ENCODE measurements at places on chromosomes 1 and 21.
A peak's percentile ranks its signal among the peaks of the same experiment; 100 is the strongest.

DNA sequence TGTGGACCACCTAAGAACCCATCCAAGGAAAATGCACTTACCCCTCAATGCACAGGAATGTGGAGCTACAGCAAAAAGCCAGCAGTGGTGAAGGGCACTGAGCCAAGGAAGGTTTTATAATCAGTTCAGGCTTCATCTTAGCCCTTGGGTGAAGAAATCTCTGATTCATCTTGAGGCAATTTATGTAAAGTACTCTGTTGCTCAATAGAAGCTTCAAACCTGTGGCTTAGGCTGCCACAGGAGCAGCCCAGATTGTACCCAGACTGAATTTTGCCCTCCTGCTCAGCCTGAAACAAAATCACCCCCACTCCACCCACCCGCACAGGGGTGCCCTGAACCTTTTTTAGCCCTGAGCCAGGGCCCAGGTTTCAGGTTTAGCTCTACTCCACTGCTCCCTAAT lies at the start of gene S100A12:
Gene S100A12, minus strand, starts transcription at position 111 of the 400 bp plus-strand sequence. CDS start 1,029 bp downstream, outside the sequence.
- peak; percentile 90 for DNase-seq

DNA sequence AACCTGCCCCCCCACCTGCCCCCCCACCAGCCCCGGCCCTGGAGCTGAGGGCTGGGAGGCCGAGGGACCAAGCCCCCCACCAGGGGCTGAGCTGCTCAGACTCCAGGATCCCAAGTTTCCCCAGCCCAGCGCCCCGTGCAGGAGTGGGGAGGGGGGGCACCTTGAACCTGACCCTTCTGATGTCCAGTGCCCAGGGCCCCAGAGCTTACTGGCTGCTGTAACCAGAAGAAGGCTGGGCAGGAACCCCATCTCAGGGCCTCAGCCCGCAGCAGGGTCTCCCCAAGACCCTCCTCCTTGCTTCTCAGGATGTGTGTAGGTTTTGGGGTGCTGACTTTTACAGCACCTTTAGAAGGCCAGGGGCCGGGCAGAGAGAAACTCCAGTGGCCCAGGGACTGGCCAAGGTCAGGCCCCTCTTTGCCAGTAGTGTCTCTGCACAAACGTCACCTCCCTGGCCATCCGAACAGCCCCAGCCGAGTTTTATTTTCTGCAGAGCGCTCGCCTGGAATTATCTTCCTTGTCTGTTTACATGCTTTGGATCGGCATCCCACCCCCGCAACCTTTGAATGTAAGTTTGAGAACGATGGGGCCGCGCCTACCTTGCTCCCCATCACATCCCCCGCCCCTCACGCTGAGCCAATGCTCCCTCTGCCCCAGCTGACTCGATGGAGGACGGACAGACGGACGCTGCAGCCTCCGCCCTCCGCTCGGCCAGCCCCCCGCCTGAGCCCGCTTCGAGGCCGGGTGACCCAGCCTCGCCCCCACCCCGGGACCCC lies 70.1 kb upstream of the CASZ1 start:
- DNase-seq, result peak; percentile 42

DNA sequence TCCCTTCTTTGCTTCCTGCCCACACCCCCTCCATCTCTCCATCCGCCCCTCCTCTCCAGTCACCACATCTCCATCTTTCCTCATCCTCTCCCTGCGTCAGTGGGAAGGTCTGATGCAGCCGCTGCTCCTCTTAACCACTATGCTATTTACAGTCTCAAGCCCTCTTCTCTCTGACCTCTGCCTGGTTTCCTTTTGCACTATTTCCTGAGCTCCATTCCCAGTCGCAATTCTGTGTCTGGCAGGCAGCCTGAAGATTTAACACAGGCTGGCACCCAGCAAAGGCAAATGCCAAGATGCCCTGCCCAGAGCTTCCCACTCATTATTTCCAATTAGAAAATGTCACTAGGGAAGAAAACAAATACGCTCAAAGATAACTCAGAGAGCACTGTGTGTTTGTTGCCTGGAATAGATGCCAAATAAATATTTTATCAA lies 89.6 kb upstream of the LPGAT1 start:
- no peak for DNase-seq

DNA sequence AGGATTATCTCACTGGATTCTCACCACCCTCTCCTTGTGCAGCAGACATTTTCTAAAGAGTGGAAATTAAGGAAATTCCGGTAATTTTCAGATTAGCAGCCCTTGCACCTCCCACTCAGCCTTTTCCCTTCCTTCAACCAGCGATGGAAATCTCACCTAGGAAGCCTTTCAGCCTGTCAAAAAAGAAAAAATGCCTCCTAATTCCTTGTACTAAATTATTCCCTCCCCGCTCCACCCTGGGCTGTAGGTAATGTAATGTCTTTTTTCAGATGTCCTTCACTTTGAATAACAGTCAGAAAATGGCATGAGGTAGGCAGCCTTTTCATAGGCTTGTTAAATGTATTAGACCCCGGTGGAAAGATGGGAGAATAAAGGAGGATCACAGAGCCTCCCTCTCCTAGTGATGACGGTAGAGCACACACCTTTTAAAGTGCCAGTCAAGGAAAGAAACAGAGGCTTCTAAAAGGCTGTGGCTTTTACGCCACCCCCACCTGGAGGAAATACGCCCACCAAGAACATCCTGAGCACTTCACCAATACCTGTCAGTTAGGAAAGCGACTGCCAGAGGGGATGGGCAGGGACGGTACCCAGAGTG lies 62.8 kb upstream of the NEK2 start:
- DNase-seq, result no peak

GRCh38 chr1:17361687-17362086 lies 10.3 kb upstream of the PADI6 start:
- no peak for DNase-seq

DNA sequence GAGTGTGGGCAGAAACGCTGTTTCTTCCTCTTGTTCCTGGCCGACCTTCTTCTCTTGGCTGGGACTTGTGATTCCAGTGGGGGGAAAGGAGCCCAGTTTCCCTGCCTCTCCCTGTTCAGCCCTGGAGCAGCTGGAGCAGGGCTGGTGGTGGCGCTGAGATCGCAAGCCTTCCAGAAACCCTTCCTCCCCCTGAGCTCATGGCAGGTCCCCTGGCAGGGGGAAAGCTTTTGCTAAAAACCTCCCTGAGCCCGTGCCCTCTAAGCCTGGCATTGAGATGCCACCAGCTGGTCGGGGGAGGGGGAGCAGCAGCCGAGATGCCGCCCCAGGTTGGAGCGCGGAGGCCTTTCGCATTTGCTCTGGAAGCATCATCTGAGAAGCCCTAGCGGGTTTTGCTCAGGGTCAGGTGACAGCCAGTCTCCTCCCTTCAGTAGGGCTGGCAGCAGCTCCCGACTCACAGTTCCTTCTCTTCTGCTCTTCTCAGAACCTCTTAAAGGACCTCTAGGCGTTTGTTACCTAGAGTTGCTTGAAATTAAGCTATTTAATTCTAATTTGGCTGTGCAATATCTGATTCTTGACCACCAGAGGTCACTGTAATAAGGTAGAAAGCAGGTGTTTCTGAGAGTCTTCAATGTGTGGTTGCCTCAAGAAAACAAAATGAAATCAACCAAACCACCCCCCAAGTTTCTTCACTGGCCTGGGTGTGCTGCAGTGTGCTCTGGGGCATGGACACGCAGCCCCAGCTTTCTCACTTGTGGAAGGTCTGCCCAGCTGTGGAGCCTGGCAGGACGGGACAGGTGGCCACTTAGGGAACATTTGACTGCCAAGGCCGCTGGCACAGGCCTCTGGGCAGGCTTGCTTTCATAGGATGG lies 257.3 kb downstream of the CAMTA1 start:
- peak; percentile 55 for DNase-seq

- peak; percentile 19 for DNase-seq
Observed at GRCh38 chr1:165882168-165882837, 54.9 kb downstream of the UCK2 start.

DNA sequence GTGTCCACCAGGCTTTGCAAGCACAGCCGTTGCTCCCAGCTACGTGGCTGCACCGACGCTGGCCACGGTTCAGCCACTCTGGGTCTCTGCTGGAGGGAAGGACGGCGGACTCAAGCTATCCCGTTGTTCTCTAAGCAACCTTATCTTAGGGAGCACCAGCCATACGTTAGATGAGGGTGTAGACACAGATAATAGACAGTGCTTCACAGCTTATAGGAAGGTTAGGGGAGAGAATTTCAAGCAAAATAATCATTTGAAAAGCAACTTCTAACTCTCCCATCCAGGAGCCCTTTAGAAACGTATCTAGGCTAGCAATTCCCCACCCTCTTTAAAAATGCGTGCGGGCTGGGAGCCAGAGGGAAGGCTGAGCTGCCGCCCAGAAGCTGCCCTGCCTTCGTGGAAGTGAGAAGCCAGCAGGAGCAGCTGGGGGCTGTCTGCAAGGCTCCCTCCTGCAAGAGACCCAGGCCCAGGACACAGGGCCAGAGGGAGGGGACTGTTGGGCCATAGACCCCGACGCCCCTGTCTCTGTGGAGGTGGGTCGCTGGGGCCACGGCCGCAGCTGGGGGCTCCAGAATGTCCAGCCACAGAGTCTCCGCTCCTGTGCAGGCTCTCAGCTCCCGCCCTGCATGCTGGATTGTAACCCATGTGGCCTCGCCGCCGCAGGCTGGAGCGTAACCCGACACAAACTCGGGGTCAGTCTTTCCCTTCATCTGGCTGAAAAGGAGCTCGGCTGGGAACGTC lies 31.2 kb upstream of the COL6A2 start:
- no peak for DNase-seq

All from ELR (cell line).